Stimulated activated CD4-positive, alpha-beta T cell treated with anti-CD3 and anti-CD28 coated beads, Interleukin-4, amount 100 ng/mL, for 4 hours (primary cell): ENCODE measurements at places on chromosomes 6 and 20.

DNA sequence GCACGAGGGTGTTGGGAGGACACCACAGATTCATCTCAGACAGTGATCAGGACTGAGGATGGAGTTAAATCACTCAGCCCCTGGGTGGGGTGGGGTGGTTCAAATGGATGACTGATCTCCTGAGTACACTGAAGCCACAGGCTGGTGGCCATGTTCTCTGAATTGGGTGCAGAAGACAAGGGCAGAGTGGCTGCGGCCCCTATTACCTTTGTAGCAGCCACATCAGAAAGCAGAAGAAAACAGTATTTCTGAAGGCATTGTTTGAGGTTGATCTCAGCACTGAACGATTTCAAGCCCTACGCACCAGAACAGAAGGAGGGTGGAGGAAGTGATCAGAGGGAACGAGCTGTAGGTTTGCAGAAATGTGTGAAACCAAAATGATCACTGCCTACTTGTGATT lies 71.6 kb downstream of the SH3BGRL2 start:
- DNase-seq: no peak

DNA sequence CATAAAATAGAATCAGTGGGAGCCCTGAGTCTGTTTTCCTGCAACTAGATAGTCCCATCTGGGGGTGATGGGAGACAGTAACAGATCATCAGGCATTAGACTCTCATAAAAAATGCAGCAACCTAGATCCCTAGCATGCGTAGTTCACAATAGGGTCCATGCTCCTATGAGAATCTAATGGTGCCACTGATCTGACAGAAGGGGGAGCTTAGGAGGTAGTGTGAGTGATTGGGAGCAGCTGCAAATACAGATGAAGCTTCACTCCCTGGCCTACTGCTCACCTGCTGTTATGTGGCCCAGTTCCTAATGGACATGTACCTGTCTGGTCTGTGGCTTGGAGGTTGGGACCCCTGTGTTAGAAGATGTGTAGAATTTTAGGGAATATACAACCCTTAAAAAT lies 904.5 kb upstream of the EPHA7 start:
- DNase-seq: no peak

DNA sequence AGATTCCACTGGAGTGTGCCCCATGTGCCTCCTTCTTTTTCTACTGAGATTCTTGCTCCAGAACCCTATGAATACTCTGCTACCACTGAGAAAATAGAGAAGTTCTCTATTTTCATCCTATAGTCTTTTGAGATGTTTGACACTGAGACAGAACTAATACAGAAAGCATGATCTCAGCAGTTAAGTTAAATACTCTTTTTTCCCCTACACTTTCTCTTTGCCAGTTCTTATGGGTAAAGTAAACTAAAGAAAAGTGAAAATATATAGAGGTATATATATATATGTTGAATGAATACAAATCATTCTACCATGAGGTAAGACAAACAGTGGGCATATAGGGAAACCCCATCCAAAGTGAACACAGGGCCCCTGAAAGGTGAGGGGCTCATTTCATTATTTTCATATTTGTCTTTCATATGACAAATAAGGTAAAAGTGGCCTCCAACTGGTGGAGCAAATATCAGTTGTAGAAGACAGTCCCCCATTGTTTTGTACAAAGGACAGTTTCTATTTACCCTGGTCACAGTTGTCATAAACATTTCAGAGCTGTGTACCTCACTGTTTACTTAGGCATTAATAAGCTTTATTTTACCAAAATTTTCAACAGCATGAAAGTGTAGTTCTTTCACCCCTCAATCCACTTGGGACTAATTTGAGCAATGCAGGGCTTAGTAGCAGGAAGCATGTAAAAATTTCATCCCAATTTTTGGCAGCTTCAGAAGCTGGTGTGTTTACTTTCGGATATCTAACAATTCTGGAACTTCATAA lies 188.3 kb upstream of the MARCKS start:
- no peak for DNase-seq

GRCh38 chr6:154491567-154492470 lies 18.7 kb downstream of the CNKSR3 start:
- DNase-seq: no peak

DNA sequence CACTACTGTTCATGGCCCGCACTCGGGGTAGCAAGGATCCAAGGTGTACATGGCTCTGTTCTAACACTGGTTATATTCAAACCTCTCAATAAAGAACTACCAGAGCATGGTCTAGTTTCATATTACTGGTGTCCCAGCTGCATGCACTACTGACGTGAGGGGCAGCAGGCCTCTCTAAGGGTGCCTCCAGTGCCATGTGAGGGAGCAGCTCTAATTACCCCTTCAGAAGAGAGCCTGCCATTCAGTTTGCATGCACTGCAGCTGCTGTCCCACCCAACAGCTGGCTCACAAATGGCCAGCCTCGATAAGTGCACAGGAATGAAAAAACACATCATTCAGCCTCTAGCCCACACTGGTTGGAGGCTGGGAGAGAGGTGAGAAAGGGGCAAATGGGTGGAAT lies 85.2 kb downstream of the SMLR1 start:
- DNase-seq: no peak

DNA sequence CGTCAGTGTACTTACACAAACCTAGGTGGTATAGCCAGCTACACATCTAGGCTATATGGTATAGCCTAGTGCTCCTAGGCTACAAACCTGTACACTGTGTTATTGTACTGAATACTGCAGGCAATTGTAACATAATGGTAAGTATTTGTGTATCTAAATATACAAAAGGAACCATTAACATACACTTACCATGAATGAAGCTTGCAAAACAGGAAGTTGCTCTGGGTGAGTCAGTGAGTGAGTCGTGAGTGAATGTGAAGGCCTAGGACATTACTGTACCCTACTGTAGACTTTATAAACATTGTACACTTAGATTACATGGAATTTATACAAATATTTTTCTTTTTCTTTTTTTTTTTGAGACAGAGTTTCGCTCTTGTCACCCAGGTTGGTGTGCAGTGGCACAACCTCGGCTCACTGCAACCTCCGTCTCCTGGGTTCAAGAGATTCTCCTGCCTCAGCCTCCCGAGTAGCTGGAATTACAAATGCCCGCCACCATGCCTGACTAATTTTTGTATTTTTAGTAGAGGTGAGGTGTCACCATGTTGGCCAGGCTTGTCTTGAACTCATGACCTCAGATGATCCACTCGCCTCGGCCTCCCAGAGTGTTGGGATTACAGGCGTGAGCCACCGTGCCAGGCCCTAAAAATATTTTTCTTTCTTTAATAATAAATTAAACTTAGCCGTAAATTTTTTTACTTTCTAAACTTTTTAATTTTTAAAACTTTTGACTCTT lies 15.4 kb upstream of the KIAA1755 start:
- DNase-seq: no peak
